ENCODE measurements at places on chromosomes 13 and 19. TPM values are rescaled to one million over a fixed set of nuclear protein-coding genes. Genes with fewer than 3 reads are reported as not detected.

The SMIM17 gene
- not detected for total RNA-seq

- DNase-seq: peak; percentile 88
- peaks cover 53% of the 10 kb centered on the region for H3K36me3 ChIP-seq
- H3K27me3 ChIP-seq: no peaks in the 10 kb centered on the region
- peaks cover 94% of the 10 kb centered on the region for H3K4me1 ChIP-seq
- H3K27ac ChIP-seq: peak overlapping the region; percentile 89
These were observed 27.4 kb downstream of the STARD13 start for GRCh38 chr13:33257841-33258807.

- no peak for DNase-seq
- peak overlapping the region; percentile 53 for H3K4me3 ChIP-seq
- no peak overlapping the region for H3K27ac ChIP-seq
- no peaks in the 10 kb centered on the region for H3K27me3 ChIP-seq
- H3K36me3 ChIP-seq: no peaks in the 10 kb centered on the region
These were observed 69.7 kb upstream of the C1QTNF9B start for GRCh38 chr13:23966691-23967615.

DNA sequence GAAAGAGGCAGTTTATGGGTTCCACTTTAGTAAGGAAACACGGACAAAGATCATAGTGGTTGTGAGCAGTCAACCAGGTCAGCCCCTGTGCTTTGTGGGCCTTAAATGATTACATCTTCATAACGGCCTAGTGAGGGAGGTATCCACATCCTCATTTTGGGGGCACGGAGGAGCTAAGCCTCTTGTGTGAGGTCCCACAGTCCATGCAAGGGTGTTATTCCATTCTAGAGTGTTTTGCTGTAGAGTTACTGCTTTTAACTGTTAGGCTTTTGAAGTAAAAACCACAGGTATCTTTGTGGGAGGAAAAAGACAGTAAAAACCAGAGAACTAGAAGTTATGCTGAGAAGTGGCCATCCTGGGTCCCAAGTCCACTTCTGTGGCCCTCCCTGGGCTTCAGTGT, 4.0 kb downstream of the NOP53 start:
- peaks cover 36% of the 10 kb centered on the region for H3K27me3 ChIP-seq
- no peak overlapping the region for H3K4me3 ChIP-seq
- no peak overlapping the region for H3K27ac ChIP-seq

The PSG1 gene
- 6.8 TPM for total RNA-seq

- no peak overlapping the region for H3K4me3 ChIP-seq
- peaks cover 14% of the 10 kb centered on the region for H3K36me3 ChIP-seq
- H3K27ac ChIP-seq: no peak overlapping the region
- no peaks in the 10 kb centered on the region for H3K4me1 ChIP-seq
These were observed 19.3 kb upstream of the TINCR start for GRCh38 chr19:5587071-5587455.

DNA sequence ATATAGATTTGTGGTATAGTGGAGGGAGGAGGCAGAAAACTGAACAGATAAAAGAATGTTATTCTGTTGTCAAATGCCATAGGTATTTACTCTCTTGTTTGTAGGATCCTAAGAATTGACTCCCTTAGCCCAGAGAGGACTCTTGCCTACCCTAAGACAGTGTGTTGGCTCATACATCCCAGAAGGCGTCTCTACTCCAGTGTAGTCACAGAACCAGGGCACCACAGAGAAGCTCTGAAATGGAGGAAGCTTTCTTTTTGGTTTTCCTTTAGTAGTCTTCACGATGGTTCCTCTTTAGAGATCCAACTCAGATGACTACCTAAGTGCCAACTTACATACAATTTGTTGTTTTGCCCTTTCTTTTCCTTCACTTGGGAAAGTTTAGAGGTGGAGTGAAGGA, 14.0 kb downstream of the GPR183 start:
- no peak for DNase-seq
- peaks cover 26% of the 10 kb centered on the region for H3K4me1 ChIP-seq
- no peaks in the 10 kb centered on the region for H3K27me3 ChIP-seq
- H3K27ac ChIP-seq: no peak overlapping the region
- H3K36me3 ChIP-seq: no peaks in the 10 kb centered on the region
- no peak overlapping the region for H3K4me3 ChIP-seq

DNA sequence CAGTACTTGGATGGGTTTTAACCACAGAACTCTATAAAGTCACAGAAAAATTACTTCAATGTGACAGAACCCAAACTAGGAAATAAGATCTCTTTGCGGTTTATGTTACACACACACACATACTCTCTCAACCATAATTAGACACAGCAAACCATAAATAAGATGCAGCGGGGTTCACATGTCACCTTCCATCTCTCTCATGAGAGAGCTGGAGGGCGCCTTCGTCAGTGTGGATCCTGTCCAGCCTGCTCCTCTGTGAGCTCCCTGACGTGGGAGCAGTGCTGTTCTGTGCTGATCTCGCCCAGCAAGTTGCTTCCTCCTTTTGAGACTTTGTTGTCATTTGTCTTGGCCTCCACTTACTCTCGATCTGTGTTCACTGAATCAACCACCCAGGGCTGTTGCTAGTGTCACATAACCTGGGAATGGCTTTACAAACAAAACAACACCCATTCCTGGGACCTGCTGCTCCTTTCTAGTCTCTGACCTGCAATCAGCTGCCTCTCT, 204.9 kb upstream of the KL start:
- H3K4me3 ChIP-seq: peak overlapping the region; percentile 20
- DNase-seq: peak; percentile 43
- H3K27me3 ChIP-seq: peaks cover 17% of the 10 kb centered on the region
- no peaks in the 10 kb centered on the region for H3K36me3 ChIP-seq
- peaks cover 8% of the 10 kb centered on the region for H3K4me1 ChIP-seq
- H3K27ac ChIP-seq: no peak overlapping the region

The HAUS8 gene
- total RNA-seq: 16.8 TPM

The LGI4 gene
- total RNA-seq: not detected

DNA sequence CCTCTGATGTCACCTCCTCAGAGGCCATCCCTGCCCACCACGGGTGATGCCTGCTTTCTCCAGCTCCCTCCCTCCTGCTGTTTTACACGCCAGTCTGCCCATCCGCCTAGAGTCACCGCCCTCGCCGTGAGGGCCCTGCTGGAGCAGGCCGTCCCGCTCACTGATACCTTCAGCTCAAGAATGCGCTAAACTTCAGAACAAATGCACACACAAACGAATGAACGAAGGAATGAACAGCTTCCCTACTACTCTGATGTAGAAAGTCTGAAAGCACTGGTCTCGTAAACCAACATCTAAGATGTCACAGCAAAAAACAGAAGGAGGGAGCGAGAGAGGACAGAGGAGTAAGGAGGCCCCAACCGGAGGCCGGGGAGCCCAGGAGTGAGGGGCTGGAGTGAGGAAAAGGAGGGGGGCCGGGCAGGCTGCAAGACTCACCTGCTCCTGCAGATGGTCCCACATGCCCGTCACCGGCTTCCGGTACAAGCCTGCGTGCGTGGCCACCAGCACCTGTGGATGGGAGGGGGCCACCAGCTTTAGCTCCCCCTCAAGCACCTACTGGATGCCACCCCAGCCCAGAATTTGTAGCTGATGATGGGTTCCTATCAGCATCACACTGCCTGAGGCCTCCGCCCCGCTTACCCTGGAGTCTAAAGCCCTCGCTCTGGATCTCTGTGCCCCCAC, 4.0 kb downstream of the PNKP start:
- peak overlapping the region; percentile 51 for H3K27ac ChIP-seq
- H3K4me1 ChIP-seq: peaks cover 44% of the 10 kb centered on the region
- DNase-seq: no peak
- peaks cover 38% of the 10 kb centered on the region for H3K36me3 ChIP-seq
- peaks cover 19% of the 10 kb centered on the region for H3K27me3 ChIP-seq

- H3K4me1 ChIP-seq: peaks cover 78% of the 10 kb centered on the region
- peak; percentile 69 for DNase-seq
- H3K27ac ChIP-seq: peak overlapping the region; percentile 80
These were observed 29.1 kb upstream of the CSNK1A1L start for GRCh38 chr13:37134411-37135041.

The APOC4 gene
- total RNA-seq: not detected

DNA sequence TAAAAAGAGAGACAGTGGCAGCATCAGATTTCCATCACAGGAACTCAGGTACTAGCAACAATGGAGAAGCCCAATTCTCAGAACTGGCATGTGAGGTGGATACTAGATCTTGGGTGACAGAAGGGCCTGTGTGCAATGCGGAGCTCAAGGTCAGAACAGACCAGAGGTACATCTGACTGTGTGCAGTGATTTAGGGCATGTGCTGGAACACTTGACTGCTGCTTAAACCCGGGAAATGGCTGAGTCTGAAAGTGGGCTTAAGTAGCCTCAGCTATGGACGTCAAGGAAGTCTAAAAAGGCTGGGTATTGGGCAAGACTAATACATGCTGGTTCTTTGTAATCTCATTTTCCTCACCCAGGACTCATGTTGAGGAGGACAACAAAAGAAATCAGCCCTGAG, 182.2 kb downstream of the LACC1 start:
- no peaks in the 10 kb centered on the region for H3K4me1 ChIP-seq
- H3K36me3 ChIP-seq: peaks cover 3% of the 10 kb centered on the region
- no peak overlapping the region for H3K4me3 ChIP-seq
- no peak overlapping the region for H3K27ac ChIP-seq
- H3K27me3 ChIP-seq: peaks cover 9% of the 10 kb centered on the region

GRCh38 chr13:64723724-64724123, 2506.4 kb downstream of the PCDH9 start:
- H3K27ac ChIP-seq: peak overlapping the region; percentile 76
- DNase-seq: peak; percentile 95
- peak overlapping the region; percentile 65 for H3K4me3 ChIP-seq
- H3K4me1 ChIP-seq: peaks cover 29% of the 10 kb centered on the region
- peaks cover 13% of the 10 kb centered on the region for H3K36me3 ChIP-seq

GRCh38 chr13:106104281-106104901, 431.1 kb downstream of the EFNB2 start:
- H3K27ac ChIP-seq: peak overlapping the region; percentile 95
- H3K4me1 ChIP-seq: peaks cover 72% of the 10 kb centered on the region
- DNase-seq: peak; percentile 89
- no peaks in the 10 kb centered on the region for H3K36me3 ChIP-seq

DNA sequence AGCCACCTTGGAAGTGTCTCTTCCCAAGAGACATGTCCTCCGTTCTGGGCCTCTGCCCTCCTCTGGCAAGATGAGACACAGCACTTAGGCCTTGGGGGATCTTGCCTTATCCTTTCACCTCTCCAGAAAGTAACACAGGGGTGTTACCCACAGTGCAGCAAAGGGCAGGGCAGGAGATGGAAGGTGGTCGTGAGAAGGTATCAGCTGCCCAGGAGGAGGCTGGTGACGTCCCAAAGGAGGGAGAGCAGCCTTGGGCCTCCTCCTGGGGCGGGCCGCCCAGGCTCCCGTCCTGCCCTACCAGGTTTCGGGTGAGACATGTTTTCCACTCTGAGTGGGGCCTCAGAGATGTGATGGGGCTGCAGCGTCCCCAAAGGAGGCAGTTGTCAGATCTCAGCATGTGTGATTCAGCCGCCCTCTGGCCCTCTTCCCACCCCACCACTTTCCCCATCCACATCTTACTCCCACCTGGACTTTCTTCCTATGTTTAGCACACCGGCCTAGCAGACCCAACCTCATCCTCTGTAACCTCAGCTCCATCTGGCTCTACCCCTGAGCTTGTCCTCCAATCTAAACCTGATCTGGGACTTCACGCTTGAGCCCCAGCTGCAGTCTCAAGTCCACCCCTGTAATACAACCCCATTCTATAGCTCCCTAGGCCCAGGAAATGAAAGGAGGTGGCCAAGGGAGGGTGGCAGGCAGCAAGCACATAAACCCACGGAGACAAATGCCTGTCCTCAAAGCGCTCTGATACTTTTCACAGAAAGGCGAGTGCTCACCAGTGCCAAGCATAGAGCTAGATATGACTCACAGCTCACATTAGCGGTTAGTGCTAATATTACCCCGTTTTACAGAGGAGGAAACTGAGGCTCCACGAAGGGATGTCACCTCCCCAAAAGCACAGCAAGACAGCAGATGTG, 9.3 kb downstream of the POU2F2 start:
- peaks cover 13% of the 10 kb centered on the region for H3K36me3 ChIP-seq
- H3K4me1 ChIP-seq: peaks cover 60% of the 10 kb centered on the region
- no peak overlapping the region for H3K4me3 ChIP-seq
- peak overlapping the region; percentile 74 for H3K27ac ChIP-seq

The TINCR gene
- 0.34 TPM for total RNA-seq

The HSPBP1 gene
- total RNA-seq: 44.6 TPM

GRCh38 chr13:40069173-40070044, 413.9 kb downstream of the COG6 start:
- DNase-seq: peak; percentile 33
- H3K4me3 ChIP-seq: no peak overlapping the region
- H3K36me3 ChIP-seq: no peaks in the 10 kb centered on the region

GRCh38 chr13:113080361-113080831, 25.2 kb upstream of the F7 start:
- no peak overlapping the region for H3K4me3 ChIP-seq
- H3K27ac ChIP-seq: no peak overlapping the region
- no peaks in the 10 kb centered on the region for H3K36me3 ChIP-seq
- H3K27me3 ChIP-seq: peaks cover 21% of the 10 kb centered on the region
- no peaks in the 10 kb centered on the region for H3K4me1 ChIP-seq

- H3K27ac ChIP-seq: no peak overlapping the region
- peaks cover 6% of the 10 kb centered on the region for H3K27me3 ChIP-seq
- DNase-seq: no peak
- no peaks in the 10 kb centered on the region for H3K4me1 ChIP-seq
- H3K4me3 ChIP-seq: no peak overlapping the region
These were observed 617.5 kb upstream of the KLF12 start for GRCh38 chr13:74751739-74752138.

DNA sequence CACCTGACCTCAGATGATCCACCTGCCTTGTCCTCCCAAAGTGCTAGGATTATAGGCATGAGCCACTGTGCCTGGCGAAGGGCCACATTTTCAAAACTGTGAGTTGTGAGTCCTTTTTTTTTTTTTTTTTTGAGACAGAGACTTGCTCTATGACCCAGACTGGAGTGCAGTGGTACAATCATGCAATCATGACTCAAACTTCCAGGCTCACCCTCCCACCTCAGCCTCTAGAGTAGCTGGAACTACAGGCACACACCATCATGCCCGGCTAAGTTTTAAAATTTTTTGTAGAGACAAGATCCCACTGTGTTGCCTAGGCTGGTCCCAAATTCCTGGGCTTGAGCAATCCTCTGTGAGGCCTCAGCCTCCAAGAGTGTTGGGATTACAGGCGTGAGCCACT, 3.8 kb upstream of the MYPOP start:
- DNase-seq: peak; percentile 41
- no peaks in the 10 kb centered on the region for H3K36me3 ChIP-seq

DNA sequence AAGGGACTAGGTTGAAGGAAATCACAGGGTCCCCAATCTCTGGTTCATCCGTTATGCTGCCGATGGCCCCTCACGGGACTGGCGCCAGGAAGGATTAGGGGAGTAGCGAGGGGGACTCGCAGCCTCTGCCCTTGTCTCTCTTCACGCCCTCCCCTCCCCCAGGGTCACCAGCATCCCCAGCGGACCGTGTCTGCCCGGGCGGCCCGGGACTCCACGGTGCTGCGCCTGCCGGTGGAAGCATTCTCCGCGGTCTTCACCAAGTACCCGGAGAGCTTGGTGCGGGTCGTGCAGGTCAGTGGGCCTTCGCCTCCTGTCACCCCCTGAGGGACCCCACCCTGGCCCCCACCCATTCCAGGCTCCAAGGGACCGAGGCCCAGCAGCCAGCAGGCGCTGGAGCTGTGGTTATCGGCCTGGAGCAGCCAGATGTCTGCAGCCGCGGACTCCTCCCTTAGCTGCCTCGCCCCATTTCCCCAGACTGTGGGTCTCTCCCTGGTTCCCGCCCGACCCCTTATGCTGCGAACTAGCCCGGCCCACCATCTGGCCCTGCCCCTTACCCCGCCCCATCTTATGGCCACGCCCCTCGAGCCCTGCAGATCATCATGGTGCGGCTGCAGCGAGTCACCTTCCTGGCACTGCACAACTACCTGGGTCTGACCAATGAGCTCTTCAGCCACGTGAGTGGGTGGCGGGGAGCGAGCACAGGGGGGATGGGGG, 5.4 kb downstream of the PNPLA6 start:
- peaks cover 23% of the 10 kb centered on the region for H3K36me3 ChIP-seq
- H3K4me1 ChIP-seq: peaks cover 6% of the 10 kb centered on the region
- H3K27me3 ChIP-seq: peaks cover 3% of the 10 kb centered on the region
- no peak for DNase-seq
- no peak overlapping the region for H3K4me3 ChIP-seq

Measured in HFFc6 (cell line).